ENCODE measurements at places on chromosomes 5 and 9.

- no peak for DNase-seq
Measured at GRCh38 chr5:112960315-112960714, 16.3 kb upstream of the DCP2 start.

DNA sequence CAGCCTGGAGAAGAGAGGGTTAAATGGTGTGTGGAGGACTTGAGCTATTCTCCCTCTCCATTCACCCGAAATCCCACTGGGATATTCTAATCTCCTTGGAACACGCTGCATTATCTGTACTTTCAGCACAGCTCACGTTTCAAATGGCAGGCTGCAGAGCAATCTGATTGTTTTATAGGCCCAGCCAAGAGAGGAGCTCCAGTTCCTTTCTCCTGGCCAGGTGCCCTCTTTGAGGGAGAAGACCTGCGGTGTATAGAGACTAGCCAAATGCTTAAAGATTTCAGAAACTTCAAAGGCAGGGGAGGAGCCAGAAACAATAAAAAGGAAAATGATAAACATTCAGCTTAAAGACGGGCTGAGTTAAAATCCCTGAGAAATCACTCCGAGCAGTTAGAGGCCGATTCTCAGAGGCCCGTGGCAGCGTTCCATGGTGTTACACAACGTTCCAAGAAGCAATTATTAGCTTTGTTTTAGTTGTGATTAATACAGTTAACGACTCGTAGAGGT is 564.0 kb upstream of the KLF4 start:
- DNase-seq: no peak

DNA sequence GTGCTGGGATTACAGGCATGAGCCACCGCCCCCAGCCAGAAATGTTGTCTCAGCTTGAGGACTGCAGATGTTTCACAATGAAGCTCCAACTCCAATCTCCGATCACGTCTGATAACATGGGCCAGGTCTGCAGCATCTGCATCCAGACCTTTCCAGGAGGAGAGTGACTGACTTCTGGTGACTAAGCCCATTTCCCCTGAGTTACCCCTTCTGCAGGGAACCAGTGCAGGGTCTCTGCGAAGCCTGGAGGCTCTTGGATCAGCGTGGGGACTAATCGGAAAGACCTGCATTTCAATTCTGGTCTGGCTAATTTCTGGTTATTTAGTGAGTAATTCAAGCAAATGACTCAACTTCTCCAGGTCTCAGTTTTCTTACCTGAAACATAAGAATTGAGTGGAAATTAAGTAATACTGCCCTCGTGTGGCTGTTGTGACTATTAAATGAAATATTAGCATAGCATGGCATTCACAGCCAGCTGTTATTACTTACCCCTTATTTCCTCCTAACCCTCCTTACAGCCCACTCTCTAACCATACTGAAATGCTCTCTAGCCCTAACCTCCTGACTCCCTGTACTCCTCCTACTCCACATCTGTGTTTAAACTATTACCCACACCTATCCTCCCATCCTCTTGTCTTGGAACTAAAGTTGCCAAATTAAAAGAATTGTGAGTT is 2.2 kb upstream of the GNPDA1 start:
- DNase-seq: peak; percentile 75

DNA sequence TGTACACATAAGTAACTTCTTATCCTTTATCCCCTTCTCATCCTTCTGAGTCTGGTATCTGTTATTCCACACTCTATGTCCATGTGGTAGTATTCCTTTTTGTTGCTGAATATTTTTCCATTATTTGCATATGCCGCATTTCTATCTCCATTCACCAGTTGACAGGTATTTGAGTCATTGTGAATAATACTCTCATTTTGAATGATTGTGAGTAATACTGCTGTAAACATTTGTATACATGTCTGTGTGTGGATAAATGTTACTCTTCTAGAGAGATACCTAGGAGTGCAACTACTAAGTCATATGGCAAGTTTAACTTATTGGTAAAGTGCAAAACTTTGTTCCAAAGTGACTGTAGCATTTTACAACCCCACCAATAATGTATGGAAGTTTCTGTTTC is 15.6 kb downstream of the RIC1 start:
- no peak for DNase-seq

DNA sequence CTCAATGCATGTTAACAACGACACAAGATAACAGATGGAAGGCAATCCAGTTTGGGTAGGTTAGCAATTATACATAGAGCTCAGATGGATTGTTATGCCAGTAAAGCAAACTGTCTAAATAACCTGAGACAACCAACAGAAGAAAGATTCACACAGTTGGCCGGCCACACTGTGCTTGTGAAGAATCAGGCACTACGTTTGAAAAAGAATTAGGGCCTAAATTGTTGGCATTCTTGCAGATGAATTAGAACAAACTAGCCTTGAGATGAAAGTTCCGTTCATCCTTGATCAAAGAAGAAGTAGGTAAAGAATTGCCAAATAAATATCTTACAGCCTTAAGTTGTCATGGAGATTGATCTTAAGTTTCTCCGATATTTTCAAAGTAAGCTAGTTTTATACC is 210.6 kb downstream of the CDH18 start:
- DNase-seq: no peak

GRCh38 chr9:137613738-137614523 is 4.9 kb upstream of the EHMT1 start:
- DNase-seq: no peak

- no peak for DNase-seq
Measured at GRCh38 chr9:22683700-22684075, 237.1 kb downstream of the DMRTA1 start.

GRCh38 chr9:114461468-114461867 is 43.8 kb downstream of the WHRN start:
- no peak for DNase-seq

- no peak for DNase-seq
Measured at GRCh38 chr5:10674582-10674981, 86.5 kb downstream of the DAP start.

GRCh38 chr9:133737071-133737773 is 930 bp downstream of the SARDH start:
- DNase-seq: no peak

- DNase-seq: peak; percentile 80
Measured at GRCh38 chr5:69334793-69335268, 2.2 kb upstream of the CCDC125 start.

DNA sequence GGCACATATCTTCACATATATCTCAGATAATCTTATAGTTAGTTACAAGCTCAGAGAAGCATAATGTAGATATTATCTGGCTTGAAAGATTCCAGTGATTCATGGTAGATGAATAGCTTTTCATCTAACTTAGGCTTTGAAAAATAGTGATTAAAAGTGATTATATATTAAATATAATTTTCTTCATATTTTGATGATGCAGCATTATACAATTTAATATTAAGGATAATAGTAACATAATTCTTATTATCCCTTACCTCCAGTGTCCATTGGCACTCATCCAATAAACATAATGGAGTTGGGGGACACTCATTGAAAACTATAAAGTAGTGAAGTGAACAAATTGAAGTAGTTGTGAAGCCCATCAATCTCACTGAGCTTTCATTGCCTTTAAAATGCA is 35.8 kb downstream of the NMUR2 start:
- no peak for DNase-seq

GRCh38 chr5:158013303-158013702 is 154.4 kb upstream of the CLINT1 start:
- DNase-seq: no peak

DNA sequence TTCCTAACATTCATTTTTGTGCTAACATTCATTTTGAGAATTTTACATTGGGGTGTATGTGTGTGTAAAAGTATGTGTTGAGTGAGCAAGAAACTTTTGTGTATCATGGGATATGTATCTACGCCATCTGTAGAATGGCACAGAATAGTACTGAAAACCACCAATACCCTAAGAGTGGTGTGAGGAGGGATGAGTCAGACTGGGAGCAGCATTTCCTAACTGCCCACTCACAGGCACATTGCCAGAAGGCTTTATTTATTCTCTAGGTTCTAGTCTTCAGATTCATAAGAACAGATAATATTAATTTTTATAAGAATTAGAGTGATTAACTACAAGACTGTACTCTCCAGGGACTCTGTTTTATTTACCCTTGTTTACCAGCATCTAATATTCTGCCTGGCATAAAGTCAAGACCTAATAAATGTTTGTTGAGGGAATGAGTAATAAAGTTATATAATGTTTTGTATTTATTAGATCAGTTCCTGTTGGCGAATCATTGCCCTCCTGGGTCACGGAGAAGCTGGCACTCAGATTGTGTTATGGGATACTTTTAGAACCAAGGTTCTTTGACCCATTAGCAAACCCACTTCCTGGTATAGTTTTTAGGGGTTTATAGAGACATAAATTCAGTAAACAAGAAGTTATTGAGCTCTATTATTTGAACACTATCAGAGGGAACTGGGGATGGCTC is 159.1 kb upstream of the PPP2R2B start:
- DNase-seq: no peak
